ENCODE measurements at places on chromosomes 3 and 15.

GRCh38 chr15:23854912-23855659, 168.0 kb upstream of the NDN start:
- DNase-seq = no peak

DNA sequence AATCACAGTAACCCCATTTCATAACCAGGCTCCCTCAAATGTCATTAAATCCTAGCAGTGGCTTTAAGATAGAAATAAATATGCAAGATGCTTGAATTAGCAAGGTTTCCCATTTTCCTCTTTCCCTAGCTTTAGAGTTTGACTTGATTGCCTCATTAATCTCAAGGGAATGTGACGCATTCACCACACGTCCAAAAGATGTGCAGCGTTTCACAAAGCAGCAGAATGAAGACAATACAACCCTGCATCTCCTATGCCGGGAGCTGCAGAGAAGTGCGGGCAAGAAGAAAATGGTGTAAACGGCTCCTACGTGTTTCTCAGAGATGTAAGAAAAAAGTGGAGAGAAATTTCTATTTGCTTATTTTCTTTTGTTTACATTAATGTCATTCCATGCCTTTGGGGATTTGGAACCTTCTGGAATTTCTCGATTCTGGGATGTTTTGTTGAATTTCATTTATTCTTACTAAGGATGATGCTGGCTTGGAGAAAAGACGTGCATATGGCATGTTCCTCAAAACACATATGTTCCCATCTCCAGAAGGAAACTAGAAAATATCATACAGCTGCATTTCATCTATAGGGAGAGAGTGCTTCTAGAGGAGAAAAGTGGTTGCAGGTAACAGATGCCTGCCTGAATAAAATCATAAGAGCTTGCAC, 27.8 kb upstream of the FRMD4B start:
- no peak for DNase-seq

GRCh38 chr15:63244976-63245645, 32.3 kb upstream of the APH1B start:
- no peak for DNase-seq

DNA sequence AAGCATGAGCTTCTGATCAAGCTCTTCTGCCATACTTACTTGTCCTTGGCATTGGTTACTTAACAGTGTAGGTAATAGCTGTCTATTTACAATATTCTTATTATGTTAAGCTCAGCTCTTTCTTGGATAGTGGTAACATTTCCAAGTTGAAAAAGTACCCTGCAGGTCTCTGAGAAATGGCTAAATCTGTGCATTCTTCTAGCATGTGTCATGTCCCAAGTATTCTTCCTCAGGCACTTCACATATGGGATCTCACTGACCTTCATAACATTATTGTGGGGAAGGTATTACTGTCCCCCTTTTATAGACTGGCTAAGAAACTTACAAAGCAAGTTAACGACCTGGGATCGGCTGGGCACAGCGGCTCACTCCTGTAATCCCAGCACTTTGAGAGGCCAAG, 236.1 kb downstream of the RORA start:
- DNase-seq = no peak
